Stimulated activated CD8-positive, alpha-beta memory T cell treated with anti-CD3 and anti-CD28 coated beads, Interleukin-4, amount 100 ng/mL, for 1 hour (primary cell): ENCODE measurements at places on chromosomes 7 and 10.

- no peak for DNase-seq
These were observed 39.5 kb downstream of the ESYT2 start for GRCh38 chr7:158789842-158790241.

DNA sequence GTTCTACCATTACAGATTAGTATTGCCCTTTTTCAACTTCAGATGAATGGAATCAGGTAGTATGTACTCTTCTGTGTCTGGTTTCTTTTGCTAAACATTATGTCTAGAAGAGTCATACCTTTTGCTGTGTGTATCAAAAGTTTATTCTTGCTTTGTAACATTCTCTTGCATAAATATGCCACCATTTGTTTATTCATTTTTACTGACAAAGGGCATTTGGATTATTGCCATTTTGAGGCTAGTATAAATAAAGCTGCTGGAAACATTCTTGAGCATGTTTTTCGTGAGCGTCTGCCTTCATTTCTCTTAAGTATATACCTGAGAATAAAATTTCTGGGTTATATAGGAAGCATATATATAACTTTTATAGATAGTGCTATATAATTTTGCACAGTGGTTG lies 121.7 kb upstream of the CSTF2T start:
- DNase-seq, result no peak

GRCh38 chr10:49118430-49119074 lies 3.2 kb upstream of the VSTM4 start:
- no peak for DNase-seq

DNA sequence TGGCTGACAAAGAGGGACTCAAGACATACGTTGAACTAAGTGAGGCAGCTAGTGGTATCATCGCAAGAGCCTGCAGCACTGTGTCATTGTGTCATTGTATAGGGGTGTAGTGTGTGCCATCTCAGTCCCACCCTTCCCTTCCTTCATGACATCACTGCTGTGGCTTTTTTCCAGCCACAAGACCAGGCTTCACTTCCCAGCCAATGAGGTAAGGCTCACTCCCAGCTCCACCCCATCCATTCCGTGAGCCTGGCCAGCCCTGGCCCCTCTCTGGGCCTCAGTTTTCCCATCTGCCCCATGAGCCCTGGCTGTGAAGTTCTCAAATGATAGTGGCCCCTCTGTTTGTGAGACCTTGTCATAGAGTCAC lies 134.3 kb upstream of the ZMIZ1 start:
- DNase-seq, result no peak

DNA sequence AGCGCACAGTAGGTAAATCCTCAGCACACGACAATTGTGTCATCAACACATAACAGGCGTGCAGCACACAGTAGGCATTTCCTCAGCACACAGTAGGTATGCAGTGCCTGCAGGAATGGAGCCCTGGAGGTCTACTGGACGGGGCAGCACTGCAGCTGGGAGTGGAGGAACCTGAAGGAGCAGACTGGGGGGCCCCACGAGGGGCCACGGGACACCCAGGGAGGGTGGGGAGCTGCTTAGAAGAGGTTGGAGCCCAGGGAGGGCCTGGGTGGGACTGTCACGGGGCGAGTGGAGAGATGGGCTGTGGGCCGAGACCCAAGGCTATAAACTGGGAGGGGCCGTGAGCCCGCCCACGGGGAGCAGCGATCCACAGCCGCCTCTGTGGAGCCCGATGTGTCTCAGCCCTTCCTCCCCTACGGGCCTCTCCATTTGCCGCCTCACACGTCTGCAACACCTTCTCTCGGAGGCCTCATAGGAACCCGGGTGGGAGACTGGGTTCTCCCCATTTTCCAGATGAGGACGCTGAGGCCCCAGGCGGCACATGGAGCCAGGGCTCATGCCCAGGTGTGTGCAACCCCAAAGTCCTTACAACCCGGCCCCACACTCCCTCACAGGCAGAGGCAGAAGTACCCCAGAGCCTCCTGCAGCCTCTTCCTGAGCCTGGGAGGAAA lies 101.5 kb downstream of the MICALL2 start:
- no peak for DNase-seq

GRCh38 chr10:129694184-129694583 lies 227.1 kb downstream of the MGMT start:
- no peak for DNase-seq

DNA sequence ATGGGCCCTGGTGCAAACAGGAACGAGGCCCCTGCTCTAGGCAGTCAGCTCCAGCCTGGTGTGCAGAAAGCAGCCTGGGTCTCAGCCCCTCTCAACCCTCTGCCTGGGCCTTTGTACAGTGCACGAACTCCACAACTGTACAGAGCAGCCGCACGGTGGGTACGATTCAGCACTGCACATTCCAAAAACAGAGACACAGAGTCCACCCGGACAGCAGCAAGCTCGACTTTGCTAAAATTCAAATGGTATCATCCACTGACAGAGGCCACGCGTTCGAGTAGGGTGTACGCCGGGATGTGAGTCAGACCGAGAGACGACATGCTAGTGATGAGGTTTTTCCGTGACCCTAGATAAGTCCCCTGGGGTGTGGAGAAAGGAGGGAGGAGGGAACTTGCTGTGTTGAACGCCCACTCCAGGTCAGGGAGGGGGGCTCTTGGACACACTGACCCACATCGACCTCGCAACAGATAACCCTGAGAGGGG lies 65.6 kb upstream of the PDGFA start:
- DNase-seq, result no peak

DNA sequence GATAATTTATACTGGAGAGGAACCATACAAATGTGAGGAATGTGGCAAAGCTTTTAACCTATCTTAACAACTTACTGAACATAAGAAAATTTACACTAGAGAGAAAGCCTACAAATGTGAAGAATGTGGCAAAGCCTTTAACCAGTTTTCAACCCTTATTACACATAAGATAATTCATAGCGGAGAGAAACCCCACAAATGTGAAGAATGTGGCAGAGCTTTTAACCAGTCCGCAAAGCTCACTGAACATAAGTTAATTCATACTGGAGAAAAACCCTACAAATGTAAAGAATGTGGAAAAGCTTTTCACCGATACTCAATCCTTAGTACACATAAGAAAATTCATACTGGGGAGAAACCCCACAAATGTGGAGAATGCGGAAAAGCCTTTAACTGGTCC lies 37.9 kb downstream of the ZNF138 start:
- DNase-seq, result no peak

- no peak for DNase-seq
These were observed 20.5 kb downstream of the GRID1 start for GRCh38 chr10:86345859-86346798.

GRCh38 chr10:27372095-27372494 lies 131.5 kb upstream of the ACBD5 start:
- no peak for DNase-seq

DNA sequence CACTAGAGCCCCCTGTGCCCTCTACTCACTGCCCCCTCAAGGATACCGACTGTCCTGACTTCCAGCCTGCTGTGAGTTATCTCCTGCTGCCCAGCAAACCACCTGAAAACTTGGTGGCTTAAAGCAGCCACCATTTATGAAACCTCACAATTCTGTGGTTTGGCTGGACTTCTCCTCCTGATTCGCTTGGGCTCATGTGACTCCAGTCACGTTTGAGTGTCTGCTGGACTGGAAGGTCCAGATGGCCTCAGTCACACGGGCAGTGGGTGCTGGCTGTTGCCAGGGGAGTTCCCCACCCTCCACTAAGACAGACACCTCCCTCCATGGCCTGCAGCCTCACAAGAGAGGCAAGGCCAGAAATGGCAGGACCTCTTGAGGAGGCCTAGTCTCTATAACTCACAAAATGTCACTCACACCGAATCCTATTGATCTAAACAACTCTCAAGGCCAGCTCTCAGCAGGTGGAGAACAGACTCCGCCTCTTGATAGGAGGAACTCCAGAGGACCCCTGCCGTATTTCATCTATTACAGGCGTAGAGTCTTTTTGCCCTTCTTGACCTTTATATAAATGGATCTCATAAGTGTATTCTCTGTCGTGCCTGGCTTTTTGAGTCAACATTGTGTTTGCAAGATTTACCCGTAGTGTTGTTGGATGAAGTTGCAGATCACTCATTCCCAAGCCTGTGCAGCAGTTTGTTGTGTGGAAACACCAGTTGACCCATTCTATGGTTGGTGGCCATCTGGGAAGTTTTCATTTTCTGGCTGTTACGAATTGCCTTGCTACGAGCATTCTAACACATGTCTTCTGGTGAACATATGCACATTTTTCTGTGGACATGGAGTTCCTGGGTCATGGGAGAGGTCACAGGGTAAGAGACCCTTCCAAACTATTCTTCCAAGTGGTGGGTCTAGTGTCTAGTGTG lies 48.3 kb downstream of the ZMIZ1 start:
- DNase-seq, result no peak

GRCh38 chr10:100826031-100826651 lies 80.8 kb downstream of the PAX2 start:
- no peak for DNase-seq

DNA sequence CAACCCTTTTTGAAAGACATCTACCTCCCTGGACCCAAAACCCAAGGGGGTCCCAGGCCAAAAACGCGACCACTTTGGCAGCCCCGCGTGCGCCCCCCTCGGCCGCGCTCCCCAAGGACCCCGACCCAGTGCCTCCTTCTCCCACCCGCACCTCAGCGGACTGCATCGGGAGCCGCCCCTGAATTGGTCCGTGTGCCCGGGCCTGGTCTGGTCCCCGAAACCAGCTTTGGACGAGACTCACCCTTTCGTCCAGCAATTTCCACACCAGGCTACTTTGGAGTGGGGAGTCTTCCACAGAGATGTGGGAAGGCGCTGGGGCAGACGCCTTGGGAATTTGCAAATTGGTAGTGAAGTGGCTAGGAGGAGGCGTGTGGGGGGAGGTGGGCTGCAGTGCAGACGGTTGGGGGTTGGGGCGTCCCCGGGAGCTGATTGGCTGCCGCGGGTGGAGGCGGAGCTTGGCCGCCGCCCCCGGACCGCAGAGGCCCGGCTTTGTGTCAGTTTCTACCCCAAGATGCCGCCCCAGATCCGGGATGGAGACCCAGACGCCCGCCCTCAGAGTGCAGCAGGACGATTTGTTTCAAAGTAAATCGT lies 16.9 kb downstream of the TCAF1 start:
- DNase-seq, result no peak

DNA sequence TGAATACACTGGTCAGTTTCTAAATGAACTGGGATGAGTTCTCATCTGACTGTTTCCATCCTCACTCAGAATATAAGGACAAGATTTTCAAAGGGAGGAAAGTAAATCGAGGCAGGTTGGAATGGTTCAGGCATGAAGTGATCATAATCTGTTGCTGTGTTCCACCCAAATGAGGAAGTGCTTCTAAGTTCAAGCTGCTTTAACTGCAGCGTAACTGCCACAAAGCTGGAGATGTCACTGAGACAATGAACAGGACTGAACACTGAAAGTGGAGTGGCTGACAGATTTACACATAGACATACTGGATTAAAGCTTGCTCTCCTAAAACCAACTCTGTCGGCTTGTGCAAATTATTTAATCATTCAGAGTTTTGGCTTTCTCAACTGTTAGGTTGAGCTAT lies 66.6 kb downstream of the GPR37 start:
- DNase-seq, result no peak

GRCh38 chr7:142629588-142630260 lies 119.5 kb upstream of the PRSS1 start:
- no peak for DNase-seq

DNA sequence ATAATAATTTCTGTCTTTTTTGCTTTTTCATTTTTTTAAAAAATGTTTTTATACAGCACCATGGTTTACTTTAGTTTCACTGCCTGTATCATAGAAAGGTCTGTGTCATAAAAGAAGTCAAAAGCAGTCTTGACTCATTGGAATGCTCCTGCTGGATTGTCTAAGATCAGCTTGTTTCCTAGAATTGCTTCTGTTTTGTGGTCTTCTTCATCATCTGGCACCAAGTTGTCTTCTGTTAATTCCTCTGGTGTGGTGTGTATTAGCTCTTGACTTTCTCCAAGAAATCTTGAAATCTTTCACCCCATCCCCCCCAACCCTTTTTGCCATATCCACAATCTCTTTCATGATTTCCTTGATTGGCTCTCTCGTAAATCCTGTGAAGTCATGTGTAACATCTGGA lies 250.3 kb upstream of the CXCL12 start:
- DNase-seq, result no peak

GRCh38 chr10:97361537-97361901 lies 27.0 kb upstream of the FRAT2 start:
- DNase-seq, result no peak

- DNase-seq, result no peak
These were observed 292.3 kb downstream of the SORCS1 start for GRCh38 chr10:106872176-106872575.

DNA sequence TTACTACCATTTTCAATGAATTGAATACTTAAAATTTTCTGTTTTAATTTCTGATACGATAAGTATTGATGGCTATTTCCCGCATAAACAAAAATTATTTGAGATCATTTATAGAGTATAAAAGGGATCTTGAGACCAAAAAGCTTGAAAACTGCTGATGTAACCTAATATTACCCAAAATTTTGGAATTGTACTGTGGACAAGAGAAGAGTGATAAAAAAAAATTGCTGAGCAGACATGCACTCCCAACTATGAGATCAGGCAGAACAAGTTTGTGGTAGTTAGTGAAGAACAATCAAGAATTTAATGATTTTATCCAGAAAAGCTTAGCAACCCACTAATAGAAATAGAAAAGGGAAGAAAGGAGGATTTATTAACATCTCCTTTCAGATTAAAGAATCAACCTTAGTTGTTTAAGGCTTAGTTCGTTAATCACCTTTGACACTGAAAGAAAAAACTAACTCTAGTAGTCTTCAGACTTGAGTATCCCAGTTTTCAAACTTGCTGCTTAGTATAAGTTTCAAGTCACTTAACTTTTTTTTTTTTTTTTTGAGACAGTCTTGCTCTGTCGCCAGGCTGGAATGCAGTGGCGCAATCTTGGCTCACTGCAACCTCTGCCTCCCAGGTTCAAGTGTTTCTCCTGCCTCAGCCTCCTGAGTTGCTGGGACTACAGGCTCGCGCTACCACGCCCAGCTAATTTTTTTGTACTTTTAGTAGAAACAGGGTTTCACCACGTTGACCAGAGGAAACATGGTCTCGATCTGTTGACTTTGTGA lies 50.6 kb upstream of the ZC3HAV1 start:
- DNase-seq, result no peak

DNA sequence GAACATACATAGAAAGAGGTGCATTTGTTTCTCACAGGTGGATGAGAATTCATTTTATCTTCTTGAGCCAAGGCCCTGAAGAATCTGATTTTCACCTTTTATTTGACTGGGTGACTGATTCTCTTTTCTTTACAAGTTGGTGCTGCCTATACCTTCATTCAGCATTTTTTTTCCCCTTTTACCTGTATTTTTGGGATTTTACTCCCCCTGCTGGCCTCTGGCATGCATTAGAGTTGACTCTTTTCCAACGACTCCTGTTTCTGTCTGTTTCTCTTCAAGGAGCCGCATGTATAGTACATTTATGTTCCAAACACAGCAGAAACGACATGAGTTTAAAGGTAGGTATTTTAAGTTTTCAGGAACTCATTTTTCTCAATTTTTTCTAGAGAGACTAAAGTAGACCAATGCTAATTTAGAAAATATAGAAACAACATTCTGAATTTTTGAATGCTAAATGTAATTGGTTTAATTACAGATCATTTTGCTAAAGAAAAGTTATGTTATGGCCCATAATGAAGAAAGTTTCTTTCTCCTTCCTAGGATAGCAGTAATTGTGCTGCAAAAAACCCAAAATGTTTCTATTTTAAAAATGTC lies 149.8 kb upstream of the HDAC9 start:
- no peak for DNase-seq

- DNase-seq, result no peak
These were observed 93.5 kb downstream of the UPF2 start for GRCh38 chr10:11949152-11949551.
